ENCODE measurements at places on chromosomes 4 and X. TPM values are rescaled to one million over a fixed set of nuclear protein-coding genes. Genes with fewer than 3 reads are reported as not detected.

GRCh38 chr4:125283707-125284279 is 31.0 kb upstream of the FAT4 start:
- DNase-seq: no peak

Gene TEX13C
- total RNA-seq: not detected

DNA sequence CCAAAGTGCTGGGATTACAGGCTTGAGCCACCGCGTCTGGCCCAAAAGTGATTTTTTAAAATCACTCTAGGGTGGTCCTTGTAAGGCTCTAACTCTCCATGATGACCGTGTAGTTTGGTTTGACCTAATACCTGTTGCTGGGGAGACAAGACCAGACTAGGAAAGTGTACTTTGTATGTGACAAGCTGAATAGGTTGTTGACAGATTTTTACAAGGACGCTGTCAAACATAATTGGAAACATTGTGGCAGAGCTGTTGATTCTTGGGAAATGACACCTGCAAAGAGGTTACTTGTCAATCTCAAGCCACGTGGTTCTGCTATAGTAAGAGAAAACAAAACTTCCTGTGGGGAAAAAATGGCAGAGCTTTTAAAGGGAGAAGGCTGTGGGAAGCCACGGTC is 802.4 kb upstream of the HS3ST1 start:
- DNase-seq: no peak

GRCh38 chr4:120299631-120300030 is 233.0 kb upstream of the MAD2L1 start:
- peak; percentile 32 for DNase-seq

Data from stomach (tissue), 19 donors.